ENCODE measurements at places on chromosomes 3 and 15.

DNA sequence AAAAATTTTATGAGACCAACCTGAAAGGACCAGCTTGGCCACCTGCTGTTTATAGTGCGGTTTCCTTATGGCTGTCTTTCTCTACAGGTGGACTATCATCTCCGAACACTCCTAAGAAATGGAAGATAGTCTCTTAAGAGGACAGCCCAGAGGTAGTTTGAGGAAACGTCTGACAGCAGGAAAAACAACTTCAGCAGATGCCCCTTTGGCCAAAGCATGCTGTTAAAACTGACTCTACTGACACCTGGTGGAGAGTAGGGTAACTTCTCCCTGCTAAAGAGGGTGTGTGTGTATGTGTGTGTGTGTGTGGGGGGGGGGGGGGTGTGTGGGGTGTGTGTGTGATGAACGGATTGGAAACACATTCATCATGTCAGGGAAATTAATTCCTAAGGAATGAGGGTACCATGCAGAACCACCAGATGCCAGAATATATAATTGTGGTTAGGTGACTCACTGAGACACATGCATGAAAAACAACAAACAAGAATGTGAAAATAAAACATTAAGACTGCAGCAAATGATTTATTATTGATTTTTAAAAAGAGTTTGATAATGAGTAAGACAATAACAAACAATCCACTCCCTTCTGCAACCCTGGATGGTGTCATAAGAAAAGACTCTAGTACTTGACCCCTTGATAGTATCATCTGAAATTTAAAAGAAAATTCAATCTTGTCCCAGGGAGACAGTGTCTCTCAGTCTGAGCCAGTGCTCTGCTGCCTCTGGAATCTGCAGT lies 256.5 kb downstream of the THRB start:
- no peak for DNase-seq

GRCh38 chr3:111728566-111728935 lies 130.5 kb upstream of the PHLDB2 start:
- DNase-seq, result no peak

- no peak for DNase-seq
These were observed 313.9 kb downstream of the POLQ start for GRCh38 chr3:121231872-121232271.

DNA sequence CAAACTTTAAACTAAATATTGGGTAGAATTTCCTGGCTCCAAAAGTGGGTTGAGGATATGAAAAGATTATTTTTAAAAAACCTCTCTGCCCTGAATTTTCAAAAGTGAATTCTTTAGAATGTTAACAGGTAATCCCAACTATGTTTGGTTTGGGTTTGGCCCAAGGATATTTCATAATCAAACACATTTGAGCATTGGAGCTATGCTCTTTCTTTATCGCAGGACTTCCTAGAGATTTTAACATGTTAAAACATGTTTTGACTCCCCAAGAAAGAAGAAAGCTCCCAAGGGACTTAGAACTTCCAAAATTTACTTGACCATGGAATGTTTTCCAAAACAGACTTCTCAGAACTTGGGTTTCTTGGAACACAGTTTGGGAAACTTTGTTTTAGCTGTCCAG lies 75.6 kb upstream of the SYNPR start:
- DNase-seq, result no peak

- no peak for DNase-seq
These were observed 248.9 kb downstream of the TJP1 start for GRCh38 chr15:29573197-29573838.

- DNase-seq, result no peak
These were observed 61.2 kb upstream of the MCF2L2 start for GRCh38 chr3:183489455-183490210.

DNA sequence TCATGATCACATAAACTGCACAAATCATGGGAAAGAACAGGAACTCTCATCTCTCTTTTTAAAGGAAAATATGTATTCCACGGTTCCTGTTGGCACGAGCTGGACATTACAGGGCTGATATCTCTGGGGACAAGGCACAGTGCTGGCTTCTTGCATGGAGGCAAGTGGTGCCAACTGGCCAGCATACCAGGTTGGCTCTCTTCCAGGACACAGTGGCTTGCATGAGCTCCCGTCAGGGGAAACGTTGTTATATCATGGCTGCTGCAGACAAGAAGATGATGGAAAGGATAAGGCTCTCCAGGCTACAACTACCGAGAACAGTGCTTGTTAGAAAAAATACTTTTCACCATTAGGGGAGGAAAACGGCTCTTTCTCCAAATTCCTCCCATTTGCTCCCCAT lies 283.9 kb downstream of the RORA start:
- no peak for DNase-seq

GRCh38 chr15:58473724-58474123 lies 41.9 kb downstream of the LIPC start:
- DNase-seq, result no peak

DNA sequence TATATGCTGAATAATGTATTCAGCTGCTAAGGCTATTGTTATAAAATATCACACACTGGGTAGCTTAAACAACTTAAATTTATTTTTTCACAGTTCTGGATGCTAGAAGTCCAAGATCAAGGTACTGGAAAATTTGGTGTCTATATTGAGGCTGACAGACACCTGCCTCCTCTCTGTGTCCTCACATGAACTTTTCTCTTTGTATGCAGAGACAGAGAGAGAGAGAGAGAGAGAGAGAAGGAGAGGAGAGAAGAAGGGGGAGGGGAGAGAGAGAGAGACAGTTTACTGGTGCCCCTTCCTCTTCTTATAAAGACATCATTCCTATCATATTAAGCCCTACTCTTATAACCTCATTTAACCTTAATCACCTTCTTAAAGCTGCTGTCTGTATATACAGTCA lies 320.1 kb upstream of the THBS1 start:
- no peak for DNase-seq

DNA sequence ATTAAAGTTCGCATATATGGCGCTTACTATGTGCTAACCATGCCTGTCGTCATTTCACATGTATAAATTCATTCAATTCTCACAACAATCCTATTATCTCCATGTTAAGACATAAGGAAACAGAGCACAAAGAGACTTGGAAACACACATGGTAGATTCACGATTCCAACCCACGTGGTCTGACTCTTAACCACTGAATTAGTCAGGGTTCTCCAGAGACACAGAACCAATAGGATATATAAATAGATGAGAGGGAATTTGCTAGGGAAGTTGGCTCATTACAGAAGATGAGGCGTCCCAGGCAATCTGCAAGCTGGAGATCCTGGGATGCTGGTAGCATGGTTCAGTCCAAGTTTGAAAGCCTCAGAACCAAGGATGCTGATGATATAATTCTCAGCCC lies 765.3 kb downstream of the TBL1XR1 start:
- DNase-seq, result no peak

DNA sequence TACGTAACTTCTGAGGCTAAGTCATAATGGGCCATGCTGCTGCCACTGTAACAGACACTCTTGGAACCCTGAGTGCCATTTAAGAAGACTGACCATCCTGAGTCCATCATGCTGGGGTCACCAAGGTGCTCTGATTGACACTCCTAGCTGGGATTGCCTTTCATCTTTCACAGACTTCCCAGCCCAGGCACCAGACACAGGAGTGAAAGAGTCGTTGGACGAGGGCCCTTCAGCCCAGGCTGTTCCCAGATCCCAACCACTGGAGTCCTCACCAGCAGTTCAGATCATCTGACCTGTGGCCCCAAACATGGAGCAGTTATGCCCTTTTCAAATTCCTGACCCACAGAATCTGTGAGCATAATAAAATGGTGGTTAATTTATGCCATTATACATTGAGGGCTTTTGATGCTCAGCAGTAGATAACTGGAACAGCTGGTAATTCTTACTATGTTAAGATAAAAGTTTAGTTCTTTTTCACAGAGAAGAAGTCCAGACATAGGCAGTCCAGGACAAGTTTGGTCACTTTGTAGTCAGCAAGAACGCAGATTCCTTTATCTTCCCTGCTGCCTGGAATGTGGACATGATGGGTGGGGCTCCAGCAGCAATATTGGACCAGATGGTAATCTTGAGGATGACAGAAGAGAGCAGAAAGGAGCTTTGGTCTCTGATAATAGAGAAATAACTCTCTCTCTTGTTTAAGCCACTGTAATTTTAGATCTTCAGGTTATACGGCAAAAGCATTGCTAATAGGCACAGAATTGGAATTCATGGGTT lies 7.3 kb upstream of the EHD4 start:
- no peak for DNase-seq

GRCh38 chr3:45507820-45508317 lies 86.7 kb upstream of the LIMD1 start:
- no peak for DNase-seq

DNA sequence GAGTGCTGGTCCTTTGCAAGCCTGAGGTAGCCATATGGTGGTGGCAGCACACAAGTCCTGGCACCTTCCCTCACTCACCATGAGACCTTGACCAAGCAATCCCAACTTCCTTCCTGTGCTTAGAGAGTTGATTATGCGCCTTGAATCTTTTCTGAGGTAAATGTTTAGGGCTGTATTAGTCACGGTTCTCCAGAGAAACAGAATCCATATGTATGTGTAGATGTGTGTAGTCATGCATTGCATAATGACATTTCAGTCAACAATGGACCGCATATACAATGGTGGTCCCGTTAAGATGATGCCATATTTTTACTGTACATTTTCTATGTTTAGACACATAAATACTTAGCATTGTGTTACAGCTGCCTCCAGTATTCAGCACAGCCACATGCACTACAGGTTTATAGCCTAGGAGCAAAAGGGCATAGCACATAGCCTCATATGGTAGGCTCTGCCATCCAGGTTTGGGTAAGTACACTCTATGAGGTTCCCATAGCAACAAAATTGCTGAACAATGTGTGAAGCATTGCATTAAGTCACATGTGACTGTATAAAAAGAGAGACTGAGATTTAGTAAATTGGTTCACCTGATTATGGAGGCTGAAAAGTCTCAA lies 20.2 kb upstream of the NUP210 start:
- no peak for DNase-seq

All from stimulated activated CD8-positive, alpha-beta memory T cell treated with anti-CD3 and anti-CD28 coated beads, Interleukin-4, amount 100 ng/mL, for 1 hour (primary cell).